Coronary artery (tissue), 2 donors: ENCODE measurements at places on chromosomes 12 and 14.

GRCh38 chr14:45251912-45252311, 1.1 kb downstream of the MIS18BP1 start:
- DNase-seq = no peak

GRCh38 chr12:43969882-43970281, 134.0 kb downstream of the TMEM117 start:
- DNase-seq = no peak

DNA sequence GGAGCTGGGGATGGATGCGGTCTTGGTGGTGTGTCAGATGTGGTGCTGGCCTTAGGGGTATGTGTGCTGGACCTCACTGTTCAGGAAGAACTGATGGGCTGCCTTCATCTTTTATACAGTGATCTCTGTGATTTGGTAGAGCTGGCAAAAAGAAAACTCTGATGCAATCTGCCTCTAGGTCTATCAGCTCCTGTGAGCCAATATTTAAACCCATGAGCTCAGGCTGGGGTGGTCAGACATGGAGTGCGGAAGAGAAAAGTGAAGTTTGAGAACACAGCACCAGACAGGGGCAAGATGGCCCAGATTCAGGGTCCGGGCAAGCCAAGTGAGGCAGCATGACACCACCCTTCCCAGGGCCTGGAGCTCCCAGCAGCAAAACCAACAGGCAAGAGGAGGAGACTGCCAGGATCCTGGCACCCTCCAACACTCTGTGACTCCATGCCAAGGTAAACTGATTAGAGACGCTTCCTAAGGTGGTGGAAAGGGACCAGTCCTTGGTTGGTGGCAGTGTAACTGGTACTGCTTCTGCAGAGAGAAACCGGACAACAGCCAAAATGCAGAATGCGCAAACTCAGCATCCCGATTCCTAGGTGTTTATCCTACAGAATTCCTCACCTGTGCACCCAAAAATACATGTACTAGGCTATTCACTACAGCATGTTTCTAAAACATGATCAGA, 82.3 kb downstream of the CHGA start:
- DNase-seq = no peak

- DNase-seq = no peak
These were observed 5.7 kb upstream of the VDR start for GRCh38 chr12:47910486-47910885.

GRCh38 chr14:42187846-42188245, 581.2 kb downstream of the LRFN5 start:
- no peak for DNase-seq

DNA sequence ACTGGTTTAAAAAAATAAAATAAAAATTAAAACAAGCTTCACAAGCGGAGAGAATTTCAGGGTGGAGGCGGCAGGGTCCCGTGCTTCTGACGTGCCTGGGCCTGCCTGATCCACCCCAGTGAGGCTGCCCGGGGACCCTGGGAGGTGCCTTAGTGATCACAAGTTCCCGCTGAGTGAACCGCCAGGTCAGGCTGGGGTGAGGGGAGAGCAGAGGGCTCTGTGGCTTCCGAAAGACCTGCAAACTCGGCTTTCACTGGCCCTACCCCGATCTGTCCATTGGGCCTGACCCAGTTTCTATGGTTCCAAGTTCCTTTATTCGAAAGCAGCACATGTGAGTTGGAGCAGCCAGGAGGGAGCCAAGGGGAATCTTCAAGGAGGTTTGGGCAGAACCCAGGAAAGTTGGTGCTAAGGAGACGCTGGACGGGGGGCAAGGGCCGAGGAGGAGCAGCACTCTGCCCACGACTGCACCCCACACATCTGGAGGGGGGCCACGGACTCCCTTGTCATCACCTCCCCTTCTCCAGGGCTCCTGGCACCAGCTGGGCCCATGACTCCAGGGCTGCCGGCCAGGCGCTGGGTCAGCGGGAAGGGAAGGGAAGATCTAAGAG, 12.9 kb downstream of the MMP14 start:
- peak; percentile 89 for DNase-seq

- DNase-seq = no peak
These were observed 3.0 kb downstream of the EVL start for GRCh38 chr14:100067971-100068959.

- DNase-seq = no peak
These were observed 40.0 kb downstream of the FBRSL1 start for GRCh38 chr12:132529906-132530305.

- DNase-seq = no peak
These were observed 10.9 kb upstream of the IL26 start for GRCh38 chr12:68236421-68237059.

DNA sequence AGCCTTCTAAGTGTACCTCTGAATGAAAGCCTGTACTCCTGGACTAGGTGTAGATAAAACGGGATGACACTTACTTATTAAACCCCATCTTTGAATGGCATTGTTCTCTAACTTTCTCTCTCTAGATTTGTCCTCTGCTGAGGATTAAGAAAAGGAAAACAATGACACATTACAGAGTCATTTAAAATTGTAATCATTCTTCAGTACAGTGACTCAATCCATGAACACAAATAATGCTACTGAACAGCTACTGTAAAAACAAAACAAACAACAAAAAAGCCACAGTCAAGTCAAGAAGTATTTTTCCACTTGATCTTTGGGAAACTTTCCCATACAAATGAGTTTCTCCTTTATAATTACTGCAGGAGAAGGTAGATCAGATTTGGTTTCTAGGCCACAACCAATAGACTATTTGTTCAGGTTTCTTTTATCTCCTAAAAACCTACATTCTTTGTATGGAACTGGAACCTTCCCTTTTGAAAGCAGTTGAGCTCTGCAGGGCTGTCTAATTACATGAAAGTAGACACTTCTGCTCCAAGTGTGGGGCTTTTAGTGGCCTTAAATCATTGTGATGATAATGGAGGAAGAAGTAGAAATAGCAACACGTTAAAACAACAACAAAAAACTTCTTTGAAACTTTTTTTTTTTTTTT, 219.1 kb downstream of the ESR2 start:
- no peak for DNase-seq

DNA sequence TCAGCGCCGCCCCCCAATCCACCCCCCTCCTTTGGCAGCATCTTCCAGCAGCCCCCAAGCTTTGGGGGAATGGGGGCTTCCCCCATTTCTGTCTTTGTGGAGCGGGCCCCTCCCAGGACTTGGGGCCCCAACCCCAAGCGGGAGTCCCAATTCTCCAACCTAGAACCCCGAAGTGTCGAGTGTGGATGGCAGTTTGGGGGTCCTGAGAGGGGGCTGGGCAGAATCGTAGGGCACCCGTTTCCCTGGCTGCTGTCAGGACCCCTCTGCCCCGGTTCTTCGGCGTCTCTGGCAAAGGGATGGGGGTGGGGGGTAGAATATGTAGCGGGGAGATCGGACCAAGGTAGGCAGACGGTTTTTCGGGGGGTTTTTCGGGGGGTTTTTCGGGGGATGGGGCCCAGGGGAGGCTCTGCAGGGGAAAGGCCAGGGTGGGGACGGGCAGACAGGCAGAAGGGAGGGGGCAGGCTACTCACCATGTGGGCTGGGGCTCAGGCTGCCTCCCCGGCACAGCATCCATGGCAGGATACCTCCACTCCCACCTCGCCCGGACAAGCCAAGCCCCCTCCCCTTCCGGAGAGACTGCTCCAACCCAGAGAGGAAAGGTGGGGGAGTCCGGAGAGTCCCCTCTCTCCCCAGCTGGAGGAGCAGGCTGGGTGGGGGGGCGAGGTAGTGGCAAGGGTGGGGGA, 739 bp downstream of the JPH4 start:
- no peak for DNase-seq

DNA sequence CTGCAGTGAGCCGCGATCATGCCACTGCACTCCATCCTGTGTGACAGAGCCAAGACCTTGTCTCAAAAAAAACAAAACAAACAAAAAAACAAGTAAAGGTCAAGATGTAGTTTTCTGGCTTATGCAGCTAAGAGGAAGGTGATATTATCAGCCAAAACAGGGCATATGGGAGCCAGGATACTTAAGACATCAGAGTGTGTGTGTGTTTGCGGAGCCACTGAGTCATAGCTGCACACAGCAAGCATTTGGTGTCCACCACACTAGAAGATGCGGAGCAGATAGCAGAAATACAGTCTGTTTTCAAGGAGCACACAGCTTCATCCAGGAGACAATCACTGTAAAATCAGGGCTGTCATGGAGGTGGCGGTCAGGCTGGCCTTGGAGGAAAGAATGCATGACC, 72.6 kb upstream of the REP15 start:
- no peak for DNase-seq

DNA sequence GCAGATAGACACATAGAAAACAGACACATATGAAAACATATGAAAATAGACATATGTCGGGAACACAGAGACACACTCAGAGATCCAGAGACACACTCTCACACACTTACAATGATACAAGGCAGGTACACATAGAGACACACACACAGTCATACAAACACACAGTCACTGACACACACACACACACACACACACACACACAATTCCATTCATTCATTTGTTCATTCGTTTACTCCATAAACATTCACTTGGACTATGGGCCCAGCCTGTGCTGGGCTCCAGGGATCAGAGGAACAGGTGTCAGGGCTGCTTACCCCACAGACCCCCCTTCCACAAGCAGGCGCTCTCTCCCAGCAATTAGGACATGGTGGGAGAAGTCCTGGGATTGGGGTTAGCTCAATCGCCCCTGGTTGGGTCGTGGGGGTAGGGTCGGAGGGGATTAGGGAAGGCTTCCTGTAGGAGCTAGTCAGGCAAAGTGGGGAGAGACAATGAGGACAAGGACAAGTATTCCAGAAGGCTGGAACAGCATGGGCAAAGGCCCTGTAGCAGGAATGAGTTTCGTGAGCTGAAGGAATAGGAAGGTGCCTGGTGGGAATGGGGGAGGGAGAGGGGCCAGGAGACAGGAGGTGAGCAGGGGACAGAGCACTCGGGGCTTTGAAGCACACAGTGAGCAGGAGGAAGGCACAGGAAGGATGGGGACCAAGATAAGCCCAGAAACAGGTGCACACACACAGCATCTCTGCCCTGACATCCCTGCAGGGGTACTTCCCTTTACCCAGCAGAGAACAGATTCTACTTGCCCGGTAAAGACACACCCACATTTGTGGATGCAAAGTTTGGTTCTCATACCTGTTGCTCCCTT, 6.5 kb downstream of the RASAL1 start:
- DNase-seq = no peak

- DNase-seq = no peak
These were observed 2.9 kb downstream of the RILPL2 start for GRCh38 chr12:123433615-123434014.

DNA sequence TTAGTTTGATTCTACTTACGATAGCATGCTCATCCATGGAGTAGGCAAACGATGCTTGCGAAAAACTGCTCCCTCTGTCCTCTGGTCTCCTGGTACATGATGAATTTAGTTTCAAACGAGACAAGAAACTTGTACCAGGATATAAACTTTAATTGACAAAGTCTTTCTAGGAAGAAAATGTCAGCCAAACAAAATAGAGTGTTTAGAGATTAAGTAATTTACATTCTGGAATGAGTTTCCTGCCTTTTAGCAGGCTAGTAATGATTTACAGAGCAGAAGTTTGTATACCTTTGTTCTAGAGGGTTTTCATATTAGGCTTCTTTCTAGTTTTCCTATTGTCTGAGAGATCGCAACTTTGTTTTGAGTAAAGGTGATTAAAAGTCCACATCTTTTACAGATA, 206.9 kb downstream of the RPL10L start:
- DNase-seq = no peak

GRCh38 chr14:90489916-90490719, 93.3 kb downstream of the CALM1 start:
- no peak for DNase-seq

- DNase-seq = no peak
These were observed 155.6 kb downstream of the SLC6A15 start for GRCh38 chr12:84756961-84757360.

GRCh38 chr12:121452340-121452984, 52.5 kb downstream of the RNF34 start:
- DNase-seq = no peak

- no peak for DNase-seq
These were observed 703 bp downstream of the ASCL4 start for GRCh38 chr12:107775093-107775721.

DNA sequence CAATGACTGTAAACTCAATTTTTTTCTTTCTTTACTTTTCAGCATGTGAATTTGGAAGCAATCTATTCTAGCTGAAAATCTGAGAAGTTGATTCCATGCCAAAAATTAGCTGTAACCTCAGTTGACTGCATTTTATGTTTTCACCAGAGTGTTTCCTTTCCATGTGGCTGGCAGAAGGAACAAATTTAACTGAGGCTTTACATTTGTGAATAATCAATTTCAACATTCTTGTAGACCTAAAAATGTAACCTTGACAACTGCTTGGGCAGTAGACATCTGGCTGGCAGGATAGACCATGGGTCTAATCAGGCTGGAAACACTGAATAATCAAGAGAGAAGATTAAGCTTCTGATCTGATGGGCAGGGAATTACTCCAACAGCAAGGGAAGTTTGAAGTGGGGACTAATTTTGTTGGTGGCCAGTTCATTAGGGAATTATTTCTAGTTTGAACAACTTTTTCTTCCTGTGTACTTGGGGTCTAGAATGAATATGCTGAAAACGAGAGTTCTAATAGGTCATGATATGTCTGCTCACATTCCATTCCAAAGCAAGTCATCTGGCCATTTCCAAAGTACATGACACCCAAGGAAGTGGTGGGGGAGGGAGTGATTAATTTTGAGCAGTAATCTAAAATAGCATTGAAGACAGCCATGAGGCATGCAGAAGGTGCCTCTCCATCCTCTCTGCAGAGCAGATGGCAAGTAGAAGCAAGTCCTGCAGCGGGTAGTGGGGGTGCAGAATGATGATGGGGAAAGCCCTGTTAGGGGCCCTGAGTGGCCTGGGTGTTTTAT, 68.2 kb downstream of the ATP23 start:
- DNase-seq = no peak

DNA sequence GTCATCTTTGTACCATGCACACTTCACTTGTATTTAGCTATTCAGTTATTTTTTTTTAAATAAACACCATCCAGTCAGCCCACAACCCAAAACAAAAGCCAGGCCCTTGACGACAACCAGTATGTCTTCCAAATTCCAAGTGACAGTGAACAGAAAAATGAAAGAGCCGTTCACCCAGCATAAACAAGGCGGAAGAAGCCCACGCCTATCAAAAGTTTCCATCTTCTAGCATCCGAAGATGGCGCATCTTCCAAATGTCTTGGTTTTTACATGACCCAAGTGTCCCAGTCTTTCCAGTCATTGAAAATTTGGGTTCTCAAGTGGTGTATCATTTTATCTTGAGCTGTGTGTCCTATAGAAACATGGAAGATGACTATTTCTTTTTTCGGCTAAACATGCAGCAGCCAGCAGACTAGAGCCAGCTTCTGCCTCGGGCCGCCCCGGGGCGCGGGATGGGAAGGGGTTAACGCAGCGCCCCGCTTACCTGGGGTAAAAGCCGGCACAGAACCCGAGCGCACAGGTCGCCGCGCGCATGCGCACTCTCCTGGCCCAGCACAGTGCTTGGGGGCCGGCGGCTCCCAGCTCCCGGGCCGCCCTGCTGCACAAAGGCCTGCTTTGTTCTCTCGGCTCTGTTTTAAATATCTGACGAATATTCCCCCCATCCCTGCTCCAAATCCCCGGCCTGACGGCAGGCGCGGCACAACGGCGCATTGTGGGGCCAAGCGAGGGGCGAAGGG, 164.8 kb downstream of the ZFP36L1 start:
- peak; percentile 49 for DNase-seq

- no peak for DNase-seq
These were observed 233.6 kb downstream of the SYT10 start for GRCh38 chr12:33205981-33206380.
